ENCODE measurements at places on chromosomes 2 and 18. TPM values are rescaled to one million over a fixed set of nuclear protein-coding genes. Genes with fewer than 3 reads are reported as not detected.

- DNase-seq: no peak
These were observed 71.3 kb upstream of the ACVR2A start for GRCh38 chr2:147773479-147773878.

DNA sequence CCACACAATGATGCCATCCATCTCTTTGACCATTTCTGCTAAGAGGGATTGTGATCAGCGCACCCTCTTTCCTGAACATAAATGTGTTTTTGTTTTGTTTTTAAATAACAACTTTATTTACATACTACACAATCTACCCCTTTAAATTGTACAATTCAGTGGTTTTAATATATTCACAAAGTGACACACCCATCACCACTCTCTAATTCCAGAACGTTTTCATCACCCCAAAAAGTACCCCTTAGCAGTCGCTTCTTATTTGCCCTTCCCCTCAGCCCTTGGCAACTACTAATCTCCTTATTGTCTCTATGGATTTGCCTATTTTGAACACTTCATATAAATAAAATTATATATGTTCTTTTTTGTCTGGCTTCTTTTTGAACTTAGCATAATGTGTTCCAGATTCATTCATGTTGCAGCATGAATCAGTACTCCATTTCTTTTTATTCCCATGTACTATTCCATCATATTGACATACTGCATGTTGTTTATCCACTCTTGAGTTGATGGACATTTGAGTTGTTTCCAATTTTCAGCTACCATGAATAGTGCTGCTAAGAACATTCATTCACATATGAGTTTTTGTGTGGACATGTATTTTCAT, 150.9 kb upstream of the NABP1 start:
- DNase-seq: no peak

GRCh38 chr2:195498176-195498575, 158.8 kb upstream of the SLC39A10 start:
- DNase-seq: peak; percentile 30

DNA sequence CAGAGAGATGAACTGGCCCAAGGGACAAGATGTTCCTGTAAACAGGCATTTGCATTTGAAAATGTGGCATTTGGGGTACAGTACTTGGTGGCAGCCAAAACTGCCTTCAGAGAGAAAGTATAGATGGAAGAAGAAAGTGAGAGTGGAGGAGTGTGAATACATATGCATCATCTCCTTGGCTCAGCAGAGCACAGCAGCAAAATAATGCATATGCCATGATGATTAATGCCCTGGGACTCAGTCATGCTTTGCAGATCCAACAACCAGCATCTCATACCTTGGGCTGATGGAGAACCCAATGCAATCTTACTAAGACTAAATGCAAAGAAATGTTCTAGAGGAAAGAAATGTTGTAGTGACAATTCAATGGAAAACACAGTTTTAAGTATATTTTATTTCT, 29.7 kb upstream of the CYTIP start:
- DNase-seq: no peak

GRCh38 chr2:96856776-96857666, 795 bp downstream of the ANKRD39 start:
- no peak for DNase-seq

DNA sequence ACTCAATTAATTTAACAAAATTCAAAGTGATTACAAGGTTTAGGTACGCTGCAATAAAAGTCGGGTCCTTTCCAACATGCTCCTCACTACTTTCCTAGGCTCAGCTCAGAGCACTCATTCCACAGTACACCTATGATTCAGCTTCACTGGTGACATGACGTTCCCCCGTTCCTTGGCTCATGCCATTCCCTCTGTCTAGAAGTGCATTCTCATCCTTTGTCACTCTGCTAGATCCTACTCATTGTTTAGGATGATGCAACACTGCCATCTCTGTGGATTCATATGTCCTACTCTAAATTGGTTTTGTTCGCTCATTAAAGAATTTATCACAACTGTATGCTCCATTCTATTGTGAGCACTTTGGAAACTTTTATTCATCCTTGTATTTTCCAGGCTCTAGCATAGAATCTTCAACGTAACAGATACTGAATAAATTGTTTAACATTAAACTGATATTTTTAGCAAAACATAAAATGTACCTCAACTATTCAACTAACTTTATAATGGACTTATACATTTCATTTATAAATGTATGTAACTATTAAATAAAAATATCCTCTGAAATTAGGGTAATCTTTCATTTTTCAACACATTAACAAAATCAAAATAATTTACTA, 78.6 kb downstream of the FAM228A start:
- DNase-seq: no peak

- no peak for DNase-seq
These were observed 681.2 kb downstream of the RNF144A start for GRCh38 chr2:7598402-7598801.

GRCh38 chr2:47687856-47688255, 95.1 kb upstream of the MSH6 start:
- DNase-seq: no peak

DNA sequence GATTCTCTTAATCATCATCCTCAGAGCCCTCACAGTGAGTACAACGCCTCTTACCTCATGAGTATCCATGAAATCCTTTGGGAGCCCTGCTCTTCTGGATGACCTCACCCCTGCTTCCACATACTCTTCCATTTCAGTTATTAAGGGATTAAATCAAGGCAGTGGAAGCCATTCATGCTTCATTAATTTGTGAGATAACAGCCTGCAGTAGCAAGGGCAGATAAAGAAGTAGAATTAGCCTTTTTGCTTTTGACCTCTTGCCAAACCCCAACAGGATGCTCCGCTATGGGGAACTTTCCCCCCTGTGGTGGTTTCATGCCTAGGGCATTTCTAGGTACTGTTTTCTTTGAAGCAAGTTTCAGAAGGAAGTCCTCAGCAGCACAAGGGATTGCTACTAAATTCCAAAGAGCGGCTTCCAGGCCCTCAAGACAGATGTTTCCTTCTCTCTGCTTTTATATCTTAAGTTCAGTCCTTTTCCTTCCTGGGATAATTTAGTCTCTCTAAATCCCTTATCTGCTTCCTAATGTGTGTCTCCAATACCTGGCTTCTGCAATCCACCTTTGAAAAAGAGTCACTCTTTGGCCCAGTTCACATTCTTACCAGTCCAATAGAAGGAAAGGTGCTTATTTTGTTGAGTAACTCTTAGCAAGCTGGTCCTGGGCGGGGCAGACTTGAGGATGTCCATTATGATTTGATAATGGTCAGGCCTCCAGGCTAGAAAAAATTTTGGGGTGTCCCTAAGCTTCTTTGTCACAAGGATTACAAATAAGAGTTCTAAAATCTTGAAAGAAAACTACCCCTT, 76.9 kb downstream of the MYO1B start:
- no peak for DNase-seq

GRCh38 chr2:216385478-216385877, 13.2 kb upstream of the MARCHF4 start:
- no peak for DNase-seq

- no peak for DNase-seq
These were observed 142.0 kb downstream of the TMEM18 start for GRCh38 chr2:535222-535621.

DNA sequence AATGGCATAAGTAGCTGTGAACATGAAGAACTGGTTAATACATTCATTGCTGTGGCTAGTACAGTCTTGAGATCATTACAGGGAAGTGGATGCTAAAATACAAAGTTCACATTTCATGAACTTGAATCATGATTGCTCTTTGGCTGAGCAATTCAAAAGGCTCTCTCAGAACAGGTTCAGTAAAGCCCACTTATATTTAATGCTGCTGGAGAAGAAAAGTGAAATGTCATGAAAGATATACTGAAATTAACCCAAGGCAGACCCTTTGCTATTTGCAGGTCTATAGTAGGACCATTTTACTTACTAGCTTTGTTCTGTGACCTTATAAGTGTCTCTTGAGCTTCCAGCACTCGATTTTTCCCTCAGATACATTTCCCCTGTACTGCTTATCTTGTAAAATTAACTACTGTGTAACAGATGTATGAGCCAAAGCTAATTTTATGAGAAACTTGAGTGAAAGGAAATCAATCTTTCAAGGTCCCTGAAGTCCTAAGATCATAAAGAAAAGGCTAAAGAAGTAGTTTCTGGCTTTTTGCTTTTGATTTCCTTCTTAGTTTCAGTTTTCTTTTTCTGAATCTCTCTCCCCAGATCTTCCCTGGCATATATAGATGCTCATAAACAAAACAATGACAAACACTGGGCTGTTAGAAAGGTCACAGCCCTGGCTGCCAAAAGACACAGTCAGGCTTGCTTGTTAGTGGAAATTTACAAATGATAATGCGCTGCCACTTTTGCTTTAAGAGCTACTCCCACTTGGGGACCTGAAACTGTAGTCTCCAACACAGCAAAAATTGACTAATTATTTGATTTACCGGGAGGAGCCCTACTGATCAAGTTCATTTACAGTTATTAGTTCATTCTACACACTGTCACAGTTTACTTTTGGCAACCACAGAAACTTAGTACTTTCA, 132.7 kb upstream of the XPO1 start:
- DNase-seq: peak; percentile 62

DNA sequence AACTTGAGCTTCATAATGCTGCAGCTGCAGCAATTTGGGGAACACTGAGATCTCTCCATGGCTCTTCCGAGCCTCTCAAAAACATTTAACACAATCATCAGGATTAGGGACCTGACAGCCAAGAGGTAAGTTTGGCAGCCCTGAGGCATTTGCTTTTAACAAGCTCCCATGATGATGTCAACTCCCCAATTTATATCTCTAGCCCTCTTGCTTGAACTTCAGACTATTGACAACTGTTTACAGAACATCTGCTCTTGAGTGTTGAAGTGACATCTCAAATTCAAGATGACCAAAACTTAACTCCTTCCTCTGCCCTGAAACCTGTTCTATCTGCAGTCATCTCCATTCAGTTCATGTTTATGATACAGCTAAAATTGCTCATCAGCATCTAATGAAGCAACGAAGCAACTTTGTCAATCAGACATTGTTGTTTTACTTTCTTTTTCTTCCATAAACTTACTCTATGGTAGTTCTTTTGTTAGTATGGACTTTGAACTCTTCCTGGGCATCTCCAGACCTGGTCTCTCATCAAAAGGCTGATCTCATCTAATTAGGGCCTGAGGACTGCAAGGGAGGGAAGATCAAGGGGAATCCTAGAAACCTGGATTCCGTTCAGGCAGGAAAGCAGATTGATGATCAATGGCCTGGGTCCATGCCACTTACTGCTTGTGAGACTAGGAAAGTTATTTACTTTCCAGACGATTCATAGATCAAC, 48.1 kb downstream of the SEMA4F start:
- no peak for DNase-seq

- DNase-seq: no peak
These were observed 40.4 kb downstream of the FRZB start for GRCh38 chr2:182826064-182826463.

Gene SYT4
- 3.8 TPM for total RNA-seq

Gene CXCR1
- 0.97 TPM for total RNA-seq

Measured in left cardiac atrium (tissue), 4 donors.